NCI-H1105 treated with DMSO at 0.1 percent for 48 hours (cell line): ENCODE measurements at places on chromosomes 6 and 20.

GRCh38 chr6:169575365-169575764, 126.5 kb downstream of the WDR27 start:
- DNase-seq: no peak

GRCh38 chr20:25195962-25196785, 662 bp downstream of the ENTPD6 start:
- peak; percentile 61 for DNase-seq

DNA sequence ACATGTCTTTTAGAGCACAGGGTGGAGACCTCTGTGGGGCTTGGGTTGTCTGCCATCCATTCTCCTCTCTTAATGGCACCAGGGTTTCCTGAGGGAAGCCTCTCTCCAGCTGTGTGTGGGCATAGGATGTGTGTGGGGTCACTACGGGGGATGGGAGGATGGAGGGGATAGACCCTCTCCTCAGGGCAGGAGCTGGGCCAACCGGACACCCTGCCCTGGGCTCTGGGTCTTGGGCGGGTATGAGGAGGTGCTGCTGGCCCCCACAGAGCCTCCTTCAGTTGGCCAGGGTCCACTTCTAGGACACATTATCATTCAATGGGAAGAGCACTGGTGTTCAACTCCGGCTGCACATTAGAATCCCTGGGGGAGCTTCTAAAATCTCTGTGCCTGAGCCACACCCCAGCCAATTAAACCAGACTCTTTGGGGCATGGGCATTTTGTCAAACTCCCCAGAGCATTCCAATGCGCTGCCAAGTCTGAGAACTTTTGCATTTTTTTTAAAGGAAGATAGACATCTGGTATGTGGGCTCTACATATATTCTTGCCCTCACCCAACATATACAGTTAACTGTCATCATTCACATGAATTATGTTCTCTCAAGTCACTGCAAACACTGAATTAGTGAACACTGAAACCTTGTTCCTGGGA, 38.5 kb downstream of the TRAM2 start:
- no peak for DNase-seq

- no peak for DNase-seq
Measured at GRCh38 chr20:63313349-63314014, 20.5 kb downstream of the COL20A1 start.

DNA sequence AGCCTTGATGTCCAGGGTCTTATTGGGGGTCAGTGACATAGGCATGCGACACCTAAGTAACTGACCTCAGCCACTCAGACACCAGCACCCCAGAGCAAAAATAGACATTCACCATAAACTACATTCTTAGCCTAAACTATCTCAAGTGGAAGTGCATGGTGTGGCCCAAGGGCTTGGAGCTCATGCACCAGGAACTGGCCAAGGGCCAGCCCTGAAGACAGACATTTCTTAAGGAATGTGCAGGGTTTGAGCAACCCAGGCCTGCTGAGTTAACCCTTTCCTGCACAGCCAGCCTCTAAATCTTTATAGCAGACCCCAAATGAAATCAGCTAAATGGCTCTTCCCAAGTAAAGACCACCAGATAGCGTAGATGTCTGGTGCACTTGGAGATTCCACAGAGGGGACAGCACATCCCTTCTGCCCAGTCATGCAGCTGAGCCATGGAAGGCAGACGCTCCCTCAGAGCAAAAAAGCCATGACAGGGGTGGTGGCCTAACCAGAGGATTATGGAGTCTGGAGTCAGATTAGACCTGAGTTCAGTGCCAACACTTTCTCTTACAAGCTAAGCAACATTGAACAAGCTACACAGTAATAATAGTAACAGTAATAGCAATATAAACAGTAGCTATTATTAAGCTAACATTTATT, 222.6 kb downstream of the ZMYND8 start:
- DNase-seq: no peak

GRCh38 chr6:4270001-4270400, 134.6 kb upstream of the ECI2 start:
- no peak for DNase-seq
